ENCODE measurements at places on chromosomes 3 and 15.
A peak's percentile ranks its signal among the peaks of the same experiment; 100 is the strongest.

DNA sequence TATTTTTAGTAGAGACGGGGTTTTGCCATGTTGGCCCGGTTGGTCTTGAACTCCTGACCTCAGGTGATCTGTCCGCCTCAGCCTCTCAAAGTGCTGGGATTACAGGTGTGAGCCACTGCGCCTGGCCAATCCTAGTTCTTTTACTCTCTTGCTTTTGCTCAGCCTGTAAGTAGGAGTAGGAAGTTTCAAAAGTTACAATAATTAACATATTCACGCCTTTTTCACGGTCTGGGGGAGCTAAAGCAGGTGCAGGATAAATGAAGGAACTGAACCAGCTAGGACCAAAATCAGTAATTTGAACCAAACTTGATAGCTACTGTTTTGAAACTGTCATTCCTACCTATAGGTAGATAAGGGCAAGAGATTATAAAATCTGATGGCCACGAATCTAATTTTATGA is 98.5 kb downstream of the CACNA1D start:
- DNase-seq = no peak

- DNase-seq = no peak
Measured at GRCh38 chr3:127289706-127290575, 2.1 kb upstream of the PRR20G start.

- DNase-seq = no peak
Measured at GRCh38 chr15:63051156-63052066, 8.9 kb downstream of the TPM1 start.

DNA sequence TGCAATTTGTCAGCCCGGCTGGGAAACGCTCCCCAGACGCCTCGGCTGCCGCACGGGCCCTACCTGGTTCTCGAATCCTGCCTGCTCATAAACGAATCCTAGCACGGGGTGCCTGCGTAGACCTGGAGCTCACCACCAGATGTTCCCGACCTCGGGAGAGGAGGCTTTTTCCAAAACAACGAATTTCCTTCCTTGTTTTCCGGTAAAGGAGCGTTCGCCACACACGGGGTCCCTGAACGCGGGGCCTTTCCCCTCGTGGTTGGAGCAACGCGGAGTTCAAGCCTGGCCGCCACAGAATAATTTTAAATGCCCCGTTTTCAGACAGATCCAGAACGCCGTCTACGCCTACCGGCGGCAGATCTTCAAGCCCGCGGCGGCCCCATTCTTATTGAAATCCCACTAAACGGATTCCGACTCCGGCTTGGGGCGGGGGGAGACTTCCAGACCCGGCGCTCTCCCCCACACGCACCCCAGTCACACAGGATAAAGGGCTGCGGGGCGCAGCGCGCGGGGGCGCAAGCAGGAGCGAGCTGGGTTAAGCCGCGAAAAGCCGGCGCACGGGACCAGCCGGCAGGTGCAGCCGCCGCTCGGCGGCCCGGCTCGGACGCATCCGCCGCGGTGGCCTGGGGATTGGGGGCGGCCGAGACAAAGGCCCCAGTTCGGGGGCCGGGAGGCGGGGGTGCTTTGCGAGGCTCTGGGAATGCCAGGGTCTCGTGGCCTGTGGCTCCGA is 895 bp downstream of the GATA2 start:
- no peak for DNase-seq

DNA sequence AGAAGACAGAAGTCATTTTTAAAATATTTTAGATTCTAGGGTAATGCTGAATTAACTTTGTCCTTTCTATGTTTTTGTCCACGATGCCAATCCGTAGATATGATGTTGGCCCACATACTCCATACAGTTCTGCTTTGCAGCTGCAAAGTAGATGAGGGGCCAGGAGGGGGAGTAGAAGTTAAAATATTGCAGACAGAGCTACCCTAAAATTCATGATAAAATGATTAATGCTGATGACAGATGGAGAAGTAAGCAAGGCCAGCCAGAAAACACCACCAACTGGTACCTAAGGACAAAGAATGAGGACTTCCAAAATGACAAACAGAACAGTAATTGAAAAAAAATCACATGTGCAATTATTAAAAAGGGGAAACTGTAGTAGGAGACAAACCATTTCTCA is 756.6 kb upstream of the ARPP21 start:
- DNase-seq = no peak

- no peak for DNase-seq
Measured at GRCh38 chr15:76337696-76338485, 1.3 kb downstream of the ISL2 start.

DNA sequence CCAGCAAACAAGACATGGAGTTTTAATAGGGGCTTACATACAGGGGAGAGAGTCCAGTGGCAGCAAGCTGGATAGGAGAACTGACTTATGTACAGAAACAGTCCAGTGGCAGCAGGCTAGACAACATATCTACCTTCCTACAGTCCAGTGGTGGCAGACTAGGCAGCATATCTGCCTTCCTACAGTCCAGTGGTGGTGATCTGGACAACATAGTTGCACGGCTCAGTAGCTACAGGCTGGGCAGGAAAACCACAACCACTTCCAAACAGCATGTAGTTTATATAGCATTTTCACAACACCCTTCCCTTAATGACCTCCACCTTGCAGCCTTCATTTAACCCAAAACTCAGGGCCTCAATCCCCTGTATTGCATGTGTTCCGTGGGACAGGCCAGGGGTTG is 181.3 kb upstream of the EIF1B start:
- no peak for DNase-seq

DNA sequence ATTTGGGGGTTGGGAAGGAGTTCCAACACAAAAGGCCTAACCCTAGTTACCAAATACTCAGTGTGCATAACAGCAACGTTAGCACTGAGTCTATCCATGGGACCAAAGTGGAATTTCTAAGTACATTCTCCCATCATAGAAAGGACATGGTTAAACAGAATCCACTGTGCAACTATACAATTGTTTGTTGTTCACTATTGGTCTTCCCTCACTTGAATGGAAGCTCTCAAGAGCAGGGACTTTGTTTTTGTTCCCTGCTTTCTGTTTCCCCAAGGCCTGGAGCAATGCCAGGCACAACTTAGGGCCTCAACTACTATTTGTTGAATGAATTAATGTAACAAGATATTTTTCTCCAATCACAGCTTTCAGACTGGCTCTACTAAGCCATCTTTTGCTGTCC is 25.6 kb downstream of the COL8A1 start:
- no peak for DNase-seq

- no peak for DNase-seq
Measured at GRCh38 chr3:58154626-58155449, 55.9 kb downstream of the DNASE1L3 start.

DNA sequence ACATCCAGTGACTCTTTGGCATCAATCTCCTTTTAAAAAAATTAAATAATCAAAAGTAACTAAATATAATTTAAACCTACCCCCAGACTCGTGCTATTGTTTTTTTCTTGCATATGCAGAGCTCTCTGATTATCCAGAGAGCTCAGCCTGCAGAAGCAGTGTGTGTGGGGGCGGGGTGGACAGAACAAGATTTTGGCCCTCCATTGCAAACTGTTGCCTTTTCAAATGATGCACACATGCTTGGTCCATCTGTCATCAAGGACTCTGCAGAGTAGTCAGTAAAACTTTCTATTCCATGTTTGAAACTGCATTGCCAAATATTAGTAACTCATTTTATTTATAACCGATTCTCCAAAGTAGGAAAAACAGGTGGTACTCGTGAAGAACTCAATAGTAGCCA is 28.6 kb upstream of the STXBP5L start:
- DNase-seq = no peak

- no peak for DNase-seq
Measured at GRCh38 chr3:12842469-12842868, 1.1 kb upstream of the RPL32 start.

GRCh38 chr15:75199357-75199940 is 2.2 kb upstream of the C15orf39 start:
- DNase-seq = no peak

GRCh38 chr3:129616713-129617112 is 10.2 kb upstream of the PLXND1 start:
- DNase-seq = no peak

DNA sequence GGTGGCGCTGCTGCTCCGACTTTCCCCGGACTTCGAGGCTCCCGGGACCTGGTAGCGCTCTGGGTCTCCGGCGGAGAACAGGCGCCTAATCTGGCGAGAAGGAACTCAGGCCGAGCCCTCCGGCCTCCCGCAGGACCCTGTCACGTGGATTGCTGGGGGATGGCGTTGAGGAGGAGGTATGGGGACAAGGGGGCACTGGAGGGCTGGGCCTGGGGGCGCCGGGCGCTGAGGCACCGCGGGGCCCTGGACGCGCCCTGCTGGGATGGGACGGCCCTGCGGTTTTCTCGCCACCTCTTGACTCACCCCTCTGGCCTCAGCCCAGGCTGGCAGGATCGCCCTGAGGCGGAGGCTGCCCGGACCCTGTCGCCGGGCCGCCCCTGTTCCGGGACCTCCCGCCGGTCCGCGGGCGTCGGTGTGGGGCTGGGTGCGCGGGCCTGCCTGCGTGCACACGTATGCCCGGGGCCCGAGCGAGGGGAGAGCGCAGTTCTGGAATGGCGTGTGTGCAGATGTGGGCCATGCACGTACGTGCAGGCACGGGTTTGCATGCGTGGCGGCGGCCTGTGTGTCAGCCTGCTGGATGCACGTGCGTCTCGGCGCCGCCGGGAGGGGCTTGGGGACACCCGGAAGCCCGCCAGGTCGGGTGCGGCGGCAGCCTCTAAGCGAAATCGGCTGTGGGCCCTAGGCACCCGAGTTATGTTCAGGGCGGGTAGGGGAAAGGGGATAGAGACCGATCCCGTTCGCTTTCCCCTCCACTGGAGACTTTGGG is 752 bp downstream of the C15orf39 start:
- DNase-seq = peak; percentile 73

DNA sequence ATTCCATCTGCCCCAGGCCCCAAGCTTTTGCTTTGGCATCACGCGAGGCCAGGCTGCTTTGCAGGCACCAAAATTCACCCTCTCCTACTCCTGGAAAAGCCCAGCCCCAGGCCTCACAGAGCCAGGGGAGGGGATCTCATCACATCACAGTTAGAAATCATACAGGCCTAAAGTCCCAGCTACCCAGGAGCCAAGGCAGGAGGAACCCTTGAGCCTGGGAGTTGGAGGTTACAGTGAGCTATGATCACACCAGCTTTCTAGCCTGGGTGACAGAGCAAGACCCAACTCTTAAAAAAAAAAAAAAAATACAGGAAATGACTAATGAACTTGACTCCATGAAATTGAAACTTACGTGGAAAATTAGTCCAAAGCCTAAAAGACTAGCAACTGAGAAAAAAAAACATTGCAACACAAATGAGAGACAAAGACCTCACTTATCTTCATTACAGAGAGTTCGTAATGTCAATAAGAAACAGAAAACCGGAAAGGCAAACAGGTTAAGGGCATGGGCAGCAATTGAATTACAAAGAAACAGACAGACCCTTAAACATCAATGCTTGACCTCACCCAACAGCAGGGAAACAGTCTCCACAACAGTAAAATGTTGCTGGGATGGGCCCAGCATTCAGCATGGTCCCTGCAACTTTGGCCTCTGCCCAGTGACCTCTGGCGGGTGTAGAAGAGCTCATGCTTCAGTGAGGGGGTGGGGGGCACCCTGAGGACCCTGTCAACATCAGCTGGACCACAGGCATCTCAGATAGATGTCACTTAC is 151.5 kb downstream of the LRRK1 start:
- DNase-seq = no peak

GRCh38 chr3:66449411-66449974 is 51.3 kb downstream of the LRIG1 start:
- no peak for DNase-seq

DNA sequence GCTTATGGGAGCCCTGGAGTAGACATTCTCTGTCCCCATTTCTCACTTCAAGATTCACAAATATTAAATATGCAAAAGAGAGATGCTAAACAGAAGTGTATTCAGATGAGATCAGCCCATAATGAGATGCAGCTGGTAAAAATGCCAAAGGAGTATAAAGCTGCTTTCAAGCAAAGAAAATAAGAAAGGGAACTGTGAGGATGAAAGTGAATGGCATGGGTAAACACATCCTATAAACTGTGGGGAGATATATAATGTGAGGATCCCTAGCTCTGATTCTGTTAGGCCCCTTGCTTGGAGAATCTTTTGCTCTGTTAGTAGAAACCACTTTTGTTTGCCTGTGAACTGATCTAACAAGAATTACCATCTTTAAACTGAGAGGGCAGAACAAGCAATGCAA is 396.6 kb downstream of the SOX2 start:
- no peak for DNase-seq

DNA sequence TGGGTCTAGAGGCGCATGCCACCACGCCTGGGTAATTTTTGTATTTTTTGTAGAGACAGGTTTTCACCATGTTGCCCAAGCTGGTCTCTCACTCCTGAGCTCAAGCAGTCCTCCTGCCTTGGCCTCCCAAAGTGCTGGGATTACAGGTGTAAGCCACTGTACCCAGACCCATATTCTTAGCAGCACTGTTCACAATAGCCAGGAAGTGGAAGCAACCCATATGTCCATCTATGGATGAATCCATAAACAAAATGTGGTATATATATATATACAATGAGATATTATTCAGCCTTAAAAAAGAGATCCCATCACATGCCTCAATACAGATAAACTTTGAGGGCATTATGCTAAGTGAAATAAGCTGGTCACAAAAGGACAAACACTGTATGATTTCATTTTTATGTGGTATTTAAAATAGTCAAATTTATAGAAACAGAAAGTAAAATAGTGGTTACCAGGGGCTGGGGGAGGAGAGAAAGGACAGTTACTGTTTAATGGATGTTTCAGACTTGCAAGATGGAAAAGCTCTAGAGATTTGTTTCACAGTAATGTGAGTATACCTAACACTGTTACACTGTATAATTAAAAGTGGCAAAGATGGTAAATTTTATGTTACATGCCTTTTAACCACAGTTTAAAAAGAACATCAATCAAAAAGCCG is 35.7 kb upstream of the GRAMD1C start:
- DNase-seq = no peak

GRCh38 chr3:168249550-168250414 is 154.1 kb upstream of the GOLIM4 start:
- DNase-seq = no peak

DNA sequence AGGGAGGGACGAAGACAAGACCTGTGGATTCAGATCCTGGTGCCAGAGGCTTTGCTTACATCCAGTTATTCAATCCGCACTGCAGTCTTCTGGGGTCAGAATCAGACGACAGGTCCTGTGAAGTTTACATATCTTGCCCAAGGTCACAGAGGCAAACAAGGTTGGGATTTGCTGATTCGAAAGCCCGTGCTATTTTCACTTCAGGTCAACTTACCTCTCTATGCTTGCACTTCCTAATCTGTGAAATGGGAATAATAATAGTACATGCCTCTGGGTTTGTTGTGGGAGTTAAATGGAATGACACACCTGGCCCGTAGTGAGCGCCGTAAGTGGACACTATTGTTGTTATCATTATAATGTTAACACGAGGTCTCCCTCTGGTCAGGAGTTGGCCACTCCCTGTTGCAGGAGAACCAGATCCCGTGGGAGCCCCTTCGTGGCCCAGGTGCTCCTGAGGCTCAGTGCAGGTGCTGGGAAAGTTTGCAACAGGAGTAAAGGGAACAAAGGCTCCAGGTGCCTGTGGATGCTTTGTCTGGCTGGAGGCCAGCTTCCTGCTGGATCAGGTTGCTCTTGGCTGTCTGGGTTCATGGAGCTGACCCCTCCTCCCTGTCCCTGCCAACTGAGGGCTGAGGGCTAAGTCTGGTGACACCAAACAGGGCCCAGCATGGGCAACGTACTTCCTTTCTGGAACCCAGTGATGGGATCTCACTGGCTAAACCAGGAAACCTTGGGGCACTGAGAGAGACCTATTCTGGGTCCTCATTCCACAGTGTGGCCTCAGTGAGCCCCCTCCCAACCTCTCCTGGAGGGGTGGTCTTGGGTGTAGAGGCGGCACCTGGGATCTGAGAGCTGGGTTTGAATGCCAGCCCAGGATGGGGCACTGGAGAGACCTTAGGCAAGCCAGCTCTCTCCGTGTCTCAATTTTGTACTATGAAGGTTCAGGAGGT is 40.1 kb upstream of the SEMA4B start:
- DNase-seq = no peak

Measured in stimulated activated CD8-positive, alpha-beta memory T cell treated with anti-CD3 and anti-CD28 coated beads, Interleukin-4, amount 100 ng/mL, for 24 hours (primary cell).